ENCODE measurements at places on chromosomes 2 and 18. TPM values are rescaled to one million over a fixed set of nuclear protein-coding genes. Genes with fewer than 3 reads are reported as not detected.

The FOXI3 gene
- total RNA-seq, result not detected

DNA sequence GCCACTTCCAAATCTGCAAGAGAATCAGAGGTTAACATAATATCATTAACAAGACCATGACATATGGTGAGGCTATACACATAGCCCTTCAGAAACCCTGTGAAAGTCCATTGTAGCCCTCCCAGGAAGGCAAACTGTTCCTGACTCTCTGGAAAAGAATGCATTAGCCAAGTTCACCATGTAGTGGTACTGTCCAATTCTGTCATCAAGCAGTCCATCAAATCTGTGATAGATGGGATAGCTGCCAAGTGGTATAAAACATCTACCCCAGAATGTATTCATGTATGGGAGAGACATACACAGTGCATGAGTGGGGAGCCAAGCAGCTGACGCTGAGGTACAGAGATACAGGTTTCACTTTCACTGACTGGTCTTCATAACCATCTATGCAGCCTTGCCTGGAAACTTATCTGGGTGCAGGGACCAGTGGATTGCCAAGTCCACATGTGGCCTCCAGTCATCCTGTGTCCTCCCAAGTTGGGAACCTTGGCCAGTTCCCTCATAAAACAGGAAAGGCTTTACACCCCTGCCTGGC, 281.1 kb downstream of the MBD2 start:
- DNase-seq, result no peak

The AAMP gene
- 58.8 TPM for total RNA-seq

- DNase-seq, result no peak
Measured at GRCh38 chr2:219358170-219359075, 25.9 kb upstream of the RESP18 start.

DNA sequence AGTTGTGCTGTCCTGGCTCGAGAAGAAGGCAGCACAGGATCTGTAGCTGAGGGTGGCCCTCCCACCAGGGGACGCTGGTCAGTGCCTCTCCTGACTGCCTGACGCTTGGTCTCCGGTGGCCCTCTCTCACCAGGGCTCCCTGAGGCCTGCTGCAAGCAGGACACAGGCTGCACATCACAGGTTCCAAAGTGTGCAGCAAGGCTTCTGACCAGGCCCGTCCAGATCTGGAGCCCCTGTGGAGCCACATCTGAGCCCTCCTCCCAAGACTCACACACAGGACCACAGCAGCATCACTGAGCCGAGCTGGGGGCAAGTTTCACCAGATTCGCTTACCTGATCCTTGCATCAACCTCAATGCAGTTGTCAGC, 12.1 kb downstream of the AMER3 start:
- no peak for DNase-seq

DNA sequence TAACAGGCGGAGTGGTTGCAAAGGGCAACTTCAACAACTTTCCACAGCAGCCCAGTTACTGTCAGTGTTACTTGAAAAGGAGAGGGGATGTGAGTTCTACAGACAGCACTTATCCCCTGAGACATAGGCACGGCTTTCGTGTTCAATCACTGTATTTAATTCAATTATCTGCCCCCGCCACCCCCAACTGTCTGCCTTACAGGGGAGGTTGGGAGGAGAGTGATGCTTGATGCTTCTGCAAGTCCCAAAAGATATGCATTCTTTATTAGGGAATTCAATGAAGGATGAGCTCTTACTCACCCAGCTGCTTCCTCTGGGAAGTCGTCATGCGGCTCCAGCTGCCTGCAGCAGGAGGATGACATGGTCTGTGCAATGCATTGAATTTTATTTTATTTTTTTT, 639.9 kb downstream of the DCC start:
- DNase-seq, result no peak

The POLE4 gene
- 65.4 TPM for total RNA-seq

DNA sequence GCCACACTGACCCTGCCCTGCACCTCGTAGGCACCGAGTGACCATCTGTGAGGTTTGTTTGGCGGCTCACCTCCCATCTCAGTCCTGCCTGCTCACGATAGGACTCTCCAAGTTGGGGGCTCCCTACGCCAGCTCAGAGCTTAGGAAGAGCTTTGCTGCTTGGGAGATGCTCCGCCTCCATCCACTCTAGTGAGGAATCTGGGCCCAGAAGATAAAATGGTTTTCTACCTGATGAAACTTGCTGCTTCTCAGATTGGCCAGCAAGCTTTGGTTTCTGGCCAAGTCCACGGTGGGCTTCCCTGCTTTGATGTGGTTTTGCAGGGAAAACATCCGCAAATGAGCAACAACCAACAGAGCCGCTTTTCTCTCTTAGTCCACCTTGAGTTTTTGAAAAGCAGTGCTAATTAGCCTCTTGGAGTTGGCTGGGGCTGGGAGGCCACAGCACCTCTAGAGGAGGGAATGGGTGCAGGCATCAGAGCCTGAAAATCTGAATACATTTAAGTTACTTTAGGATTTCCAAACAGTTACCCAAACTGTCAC, 42.2 kb downstream of the THNSL2 start:
- no peak for DNase-seq

DNA sequence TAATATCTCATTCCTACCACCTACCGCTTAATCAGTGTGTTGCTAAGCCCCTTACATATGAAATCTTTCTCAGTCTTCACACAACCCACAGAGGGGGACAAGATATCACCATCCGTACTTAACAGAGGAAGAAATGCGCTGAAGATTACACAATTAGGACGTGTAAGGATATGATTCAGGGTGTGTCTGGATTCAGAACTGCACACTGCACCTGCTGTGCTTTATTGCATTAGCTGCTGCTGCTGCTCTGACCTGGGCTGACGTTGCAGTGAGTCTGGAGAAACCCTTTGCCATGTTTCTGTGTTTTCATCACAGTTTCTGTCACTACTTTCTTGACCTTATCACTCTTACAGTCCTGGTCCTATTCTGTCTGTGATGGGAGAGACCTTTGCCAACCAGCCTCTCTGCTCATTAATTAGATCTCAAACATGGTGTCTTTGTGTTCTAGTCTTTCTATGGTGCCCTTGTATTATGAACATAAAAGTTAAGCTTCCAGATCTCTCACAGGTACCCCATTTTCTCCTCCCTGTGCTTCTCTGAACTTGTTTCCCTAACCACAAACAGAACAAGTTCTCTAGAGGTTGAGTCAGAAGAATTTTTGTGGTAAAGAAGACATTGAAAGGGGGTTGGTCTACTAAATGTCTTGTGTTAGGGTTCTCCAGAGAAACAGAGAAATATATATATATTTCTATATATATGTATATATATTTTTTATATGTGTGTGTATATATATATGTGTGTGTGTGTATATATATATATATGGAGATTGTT, 92.9 kb upstream of the CYP1B1 start:
- no peak for DNase-seq

The HOXD13 gene
- total RNA-seq, result not detected

DNA sequence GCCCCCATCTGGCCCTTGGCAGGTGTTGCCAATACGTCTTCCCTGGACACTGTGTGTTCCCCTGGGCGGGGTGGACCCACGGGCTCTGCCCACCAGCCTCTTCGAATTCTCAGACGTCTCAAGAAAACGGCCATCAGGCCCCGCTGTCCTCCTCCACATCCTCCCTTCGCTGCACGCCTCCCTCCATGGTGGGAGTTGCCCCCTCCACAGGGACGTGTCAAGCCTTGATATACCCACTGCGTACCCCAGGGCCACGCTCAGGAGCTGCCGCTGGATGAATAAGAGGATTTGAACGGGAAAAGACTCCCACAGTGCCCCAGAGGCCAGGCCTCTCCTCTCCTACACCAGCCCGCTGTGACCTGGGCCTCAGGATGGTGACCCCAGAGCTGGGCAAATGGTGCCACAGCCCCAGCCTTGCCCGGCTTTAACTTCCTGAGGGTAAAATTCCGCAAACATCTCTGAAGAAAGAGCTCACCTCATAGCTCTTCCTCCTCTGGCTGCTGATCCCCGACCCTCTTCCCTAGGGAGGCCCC, 399.3 kb upstream of the MYT1L start:
- no peak for DNase-seq

The ZNF516 gene
- 28.8 TPM for total RNA-seq

GRCh38 chr2:42340045-42340937, 20.7 kb downstream of the COX7A2L start:
- no peak for DNase-seq

DNA sequence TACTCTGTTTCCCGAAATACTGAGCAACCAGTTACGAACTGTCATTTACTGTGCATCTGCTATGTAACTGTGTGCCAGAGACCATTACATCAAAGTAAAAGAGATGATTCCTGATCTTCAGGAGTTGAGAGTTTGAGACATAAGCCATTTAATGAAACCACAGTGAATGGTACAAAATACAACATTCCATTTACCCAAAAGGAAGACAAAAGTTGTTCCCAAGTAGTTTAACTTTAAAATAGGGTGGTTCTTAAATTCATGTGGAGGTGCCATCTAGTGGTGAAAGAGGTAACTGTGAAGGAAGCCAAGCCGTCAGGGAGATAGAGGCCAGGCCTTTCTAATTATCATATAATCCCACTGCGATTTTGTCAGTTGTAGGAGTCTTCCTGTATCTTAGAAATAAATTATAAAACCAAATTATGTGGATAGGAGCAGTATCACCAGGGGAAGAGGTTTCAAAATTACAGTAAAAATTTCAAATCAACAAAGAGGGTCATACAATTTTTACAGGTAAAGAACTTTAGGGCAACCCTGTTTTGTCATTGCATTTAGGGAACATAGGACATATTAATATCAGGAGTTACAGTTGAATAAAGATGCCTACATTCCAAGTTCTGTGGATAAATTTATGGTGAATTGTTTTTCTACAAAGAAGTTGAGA, 67.7 kb downstream of the EPAS1 start:
- no peak for DNase-seq

The CCDC68 gene
- total RNA-seq, result 20.2 TPM

- DNase-seq, result no peak
Measured at GRCh38 chr2:218155953-218156479, 10.7 kb downstream of the CXCR1 start.

DNA sequence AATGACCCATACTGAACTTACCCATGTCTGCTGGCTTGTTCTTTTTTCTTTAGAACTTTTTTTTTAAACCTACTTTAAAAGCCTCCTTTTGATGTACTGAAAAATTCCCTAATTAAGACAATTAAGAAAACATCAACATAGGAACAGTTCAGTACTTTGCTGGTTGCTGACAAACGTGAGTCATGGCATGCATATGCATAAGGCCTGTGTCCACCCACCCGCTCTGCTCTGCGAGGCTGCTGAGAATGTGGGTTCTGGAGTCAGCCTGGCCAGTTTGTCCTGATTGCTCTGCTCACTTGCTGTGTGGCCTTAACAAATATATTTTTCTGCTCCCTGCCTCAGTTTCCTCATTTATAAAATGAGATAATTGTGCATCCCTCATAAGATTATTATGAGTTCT, 27.3 kb downstream of the LAMA3 start:
- no peak for DNase-seq

GRCh38 chr2:25543939-25544338, 129.4 kb downstream of the DTNB start:
- DNase-seq, result no peak

- DNase-seq, result no peak
Measured at GRCh38 chr18:55269622-55270021, 310.4 kb upstream of the CCDC68 start.

DNA sequence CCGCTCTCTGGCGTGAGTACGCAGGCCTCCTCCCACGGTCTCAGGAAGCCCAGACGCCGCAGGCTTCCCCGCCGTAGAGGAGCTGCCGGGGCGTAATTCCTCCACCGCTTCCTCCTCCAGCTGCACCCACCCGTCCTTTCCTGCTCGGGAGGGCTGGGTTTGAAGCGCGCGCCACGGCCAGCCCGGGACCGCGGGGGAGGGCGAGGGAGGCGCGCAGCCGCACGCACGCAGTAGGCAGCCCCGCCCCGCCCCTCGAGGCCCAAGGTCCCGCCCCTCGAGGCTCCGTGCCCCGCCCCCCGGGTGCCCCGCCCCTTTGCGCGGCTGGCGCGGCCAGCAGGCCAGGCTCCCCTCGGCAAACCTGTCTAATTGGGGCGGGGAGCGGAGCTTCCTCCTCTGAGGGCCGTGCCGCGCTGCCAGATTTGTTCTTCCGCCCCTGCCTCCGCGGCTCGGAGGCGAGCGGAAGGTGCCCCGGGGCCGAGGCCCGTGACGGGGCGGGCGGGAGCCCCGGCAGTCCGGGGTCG, at the start of gene MALT1:
TSS of gene MALT1 (plus strand) at position 355 of the 521 bp plus-strand sequence. CDS start 179 bp downstream, outside the sequence.
- DNase-seq, result peak; percentile 95

DNA sequence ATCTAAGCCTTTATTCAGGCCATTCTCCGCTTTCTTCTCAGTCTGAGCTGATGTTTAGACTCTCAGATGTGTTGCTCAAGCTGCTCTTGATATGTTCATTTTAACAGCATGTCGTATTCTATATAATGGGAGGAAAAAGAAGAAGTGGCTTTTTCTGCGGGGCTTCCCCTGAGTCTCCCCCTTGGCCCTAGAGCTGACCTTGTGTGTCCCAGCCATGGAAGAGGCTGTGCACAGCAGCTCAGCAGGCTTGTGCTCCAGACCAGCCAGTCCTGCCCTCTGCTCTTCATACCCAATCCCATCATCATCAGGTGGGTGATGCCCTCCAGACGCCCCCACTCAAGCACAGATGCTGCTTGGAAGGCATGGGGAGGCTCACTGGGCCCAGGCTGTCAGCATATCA, 155.1 kb upstream of the CELF4 start:
- no peak for DNase-seq

The INHBB gene
- 5.2 TPM for total RNA-seq

DNA sequence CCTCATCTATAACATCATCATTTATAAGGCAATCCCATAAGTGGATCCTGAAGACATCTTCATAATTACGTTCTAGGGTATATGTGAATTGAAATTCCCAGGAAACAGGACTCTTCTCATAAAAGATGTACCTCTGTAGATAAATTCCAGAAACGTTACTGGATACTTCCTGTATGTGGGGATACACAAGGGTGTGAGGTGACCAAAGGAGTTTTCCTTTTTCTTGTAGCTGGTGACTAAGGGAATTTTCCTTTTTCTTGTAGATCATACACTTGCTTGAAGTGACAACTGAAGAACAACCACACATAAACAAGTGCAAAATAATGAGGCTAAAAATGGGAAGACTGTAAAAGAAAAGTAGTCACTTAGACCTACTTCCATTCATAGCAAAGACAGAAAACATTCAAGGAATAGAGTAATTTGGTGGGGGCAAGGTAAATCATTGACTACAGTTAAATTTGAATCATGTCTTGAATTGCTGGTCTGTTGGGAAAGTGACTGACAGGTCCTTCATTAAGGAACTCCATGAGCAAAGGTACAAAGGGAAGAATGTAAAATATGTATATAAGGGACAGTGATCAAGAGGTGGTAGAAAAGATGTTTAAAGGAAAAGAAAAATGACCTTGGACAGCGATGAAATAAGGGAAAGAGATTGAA, 53.2 kb upstream of the UBE2E3 start:
- DNase-seq, result no peak

The PJVK gene
- 3.0 TPM for total RNA-seq

The ABHD3 gene
- 32.0 TPM for total RNA-seq

GRCh38 chr2:147865560-147865959, 20.7 kb downstream of the ACVR2A start:
- DNase-seq, result no peak

- no peak for DNase-seq
Measured at GRCh38 chr18:23719634-23720201, 30.5 kb downstream of the LAMA3 start.

DNA sequence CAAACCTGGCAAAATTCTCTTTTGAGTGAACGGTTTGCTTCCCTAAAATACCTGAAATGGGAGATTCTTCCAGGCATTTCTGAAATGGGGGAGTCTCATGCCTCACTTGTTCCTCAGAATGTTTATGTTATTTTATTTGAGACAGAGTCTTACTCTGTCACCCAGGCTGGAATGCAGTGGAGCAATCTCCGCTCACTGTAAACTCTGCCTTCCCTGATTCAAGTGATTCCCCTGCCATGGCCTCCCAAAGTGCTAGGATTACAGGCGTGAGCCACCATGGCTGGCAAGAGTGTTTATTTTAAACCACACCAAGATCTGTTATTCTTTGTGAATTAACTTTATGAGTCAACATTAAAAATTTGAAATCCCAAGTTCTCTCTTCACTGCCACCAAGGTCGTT, 6.4 kb upstream of the FHL2 start:
- DNase-seq, result no peak

Data from lower lobe of right lung (tissue), 2 donors.